Urothelium cell line (cell line): ENCODE measurements at places on chromosomes 1 and 21.
A peak's percentile ranks its signal among the peaks of the same experiment; 100 is the strongest.

- no peak for DNase-seq
Observed at GRCh38 chr1:102799496-102799895, 308.8 kb downstream of the COL11A1 start.

DNA sequence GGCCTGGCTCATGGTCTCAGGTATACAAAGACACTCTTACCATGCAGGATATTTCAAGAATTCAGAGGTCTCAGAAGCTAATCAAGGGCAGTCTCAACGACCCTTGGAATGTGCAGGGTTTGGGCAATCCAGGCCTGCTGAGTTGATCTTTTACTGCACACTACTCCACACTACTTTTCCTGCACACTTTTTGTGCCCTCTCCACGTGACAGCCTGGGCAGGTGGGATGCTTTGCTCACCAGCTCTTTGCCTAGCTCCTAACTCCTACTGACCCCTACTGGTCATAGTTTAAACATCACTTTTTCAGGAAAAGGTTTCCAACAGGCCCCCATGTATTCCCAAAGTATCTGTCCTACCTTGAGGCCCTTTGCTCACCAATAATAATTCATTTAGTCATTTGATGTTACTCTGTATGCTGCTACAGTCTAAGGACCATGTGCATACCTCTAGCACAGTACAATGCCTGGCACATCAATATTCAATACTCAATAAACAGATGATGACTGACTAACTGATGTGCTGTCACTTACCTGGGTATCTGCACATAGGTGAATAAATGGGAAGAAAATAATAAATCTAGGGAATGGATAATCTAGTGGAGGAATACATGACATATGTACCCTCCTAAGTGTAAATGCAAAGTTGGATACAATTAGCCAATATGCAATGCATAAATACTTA, 9.6 kb downstream of the DUSP23 start:
- peak; percentile 46 for DNase-seq

DNA sequence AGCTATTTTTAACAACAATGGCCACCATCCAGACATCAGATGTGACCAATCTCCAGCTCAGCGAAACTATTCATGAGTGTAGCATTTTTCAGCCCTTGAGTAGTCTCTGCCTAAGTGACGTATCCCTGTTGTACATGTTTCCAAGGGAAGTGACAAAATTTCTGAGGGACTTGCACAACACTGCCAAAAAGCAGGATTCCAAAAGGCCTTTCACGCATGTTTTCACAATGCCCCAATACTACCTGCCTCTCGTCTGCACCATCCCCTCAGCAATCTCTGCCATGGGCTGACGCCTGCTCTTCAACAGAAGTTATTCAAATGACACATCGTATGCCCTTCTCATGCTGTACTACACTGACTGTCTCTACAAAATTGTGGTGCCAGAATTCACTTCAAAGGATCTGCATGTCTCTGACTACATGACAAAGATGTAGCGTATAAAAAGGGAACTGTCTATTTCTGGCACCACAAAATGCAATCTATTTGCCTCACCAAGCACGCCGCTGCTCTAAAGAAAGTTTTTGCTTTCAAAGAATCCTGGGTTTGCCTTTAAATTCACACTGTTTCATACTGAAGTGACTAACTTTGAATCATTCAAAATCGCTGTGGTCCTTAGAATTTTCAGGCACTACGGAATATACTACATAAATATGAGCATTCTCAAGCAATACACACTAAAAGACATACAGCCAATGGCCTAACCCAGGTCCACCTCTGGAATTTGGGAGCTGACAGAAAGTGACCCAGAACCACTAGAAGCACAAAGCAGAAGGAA, 32.9 kb downstream of the JAK1 start:
- DNase-seq, result no peak

DNA sequence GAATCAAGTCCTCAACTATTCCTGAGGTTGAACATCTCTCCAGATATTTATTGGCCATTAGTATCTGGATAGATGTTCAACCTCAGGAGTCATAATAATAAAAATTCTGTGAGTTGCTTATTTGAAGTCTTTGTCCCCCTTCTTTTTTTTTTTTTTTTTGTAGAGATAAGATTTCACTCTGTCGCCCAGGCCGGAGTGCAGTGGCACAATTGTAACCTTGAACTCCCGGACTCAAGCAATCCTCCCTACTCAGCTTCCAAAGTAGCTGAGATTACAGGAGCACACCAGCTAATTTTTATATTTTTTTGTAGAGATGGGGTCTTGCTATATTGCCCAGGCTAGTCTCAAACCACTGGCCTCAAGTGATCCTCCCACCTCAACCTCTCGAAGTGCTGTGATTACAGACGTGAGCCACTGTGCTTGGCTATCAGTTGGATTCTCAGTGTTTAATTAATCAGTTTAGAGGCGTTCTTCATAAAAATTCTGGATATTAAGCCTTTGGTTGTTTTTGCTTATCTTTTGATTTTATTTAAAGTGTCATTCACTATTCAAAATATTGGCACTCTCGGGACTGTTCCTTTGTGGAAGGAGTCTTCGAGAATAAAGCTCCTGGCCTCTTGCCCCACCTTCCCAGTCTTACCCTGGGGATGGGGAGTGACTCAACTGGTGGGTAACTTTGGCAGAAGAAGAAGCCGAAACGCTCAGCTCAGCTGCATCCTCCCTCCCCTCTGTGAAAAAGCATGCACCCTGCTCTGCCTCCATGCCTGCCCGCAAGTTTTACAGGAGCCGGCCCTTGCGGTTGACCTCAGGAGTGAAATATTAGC, 11.2 kb upstream of the HYI start:
- DNase-seq, result peak; percentile 77

- no peak for DNase-seq
Observed at GRCh38 chr1:178324003-178324402, 172.8 kb downstream of the CLEC20A start.

GRCh38 chr1:169115891-169116585, 9.5 kb downstream of the ATP1B1 start:
- DNase-seq, result peak; percentile 23

GRCh38 chr1:27342778-27343638, 1.2 kb downstream of the SYTL1 start:
- peak; percentile 70 for DNase-seq

DNA sequence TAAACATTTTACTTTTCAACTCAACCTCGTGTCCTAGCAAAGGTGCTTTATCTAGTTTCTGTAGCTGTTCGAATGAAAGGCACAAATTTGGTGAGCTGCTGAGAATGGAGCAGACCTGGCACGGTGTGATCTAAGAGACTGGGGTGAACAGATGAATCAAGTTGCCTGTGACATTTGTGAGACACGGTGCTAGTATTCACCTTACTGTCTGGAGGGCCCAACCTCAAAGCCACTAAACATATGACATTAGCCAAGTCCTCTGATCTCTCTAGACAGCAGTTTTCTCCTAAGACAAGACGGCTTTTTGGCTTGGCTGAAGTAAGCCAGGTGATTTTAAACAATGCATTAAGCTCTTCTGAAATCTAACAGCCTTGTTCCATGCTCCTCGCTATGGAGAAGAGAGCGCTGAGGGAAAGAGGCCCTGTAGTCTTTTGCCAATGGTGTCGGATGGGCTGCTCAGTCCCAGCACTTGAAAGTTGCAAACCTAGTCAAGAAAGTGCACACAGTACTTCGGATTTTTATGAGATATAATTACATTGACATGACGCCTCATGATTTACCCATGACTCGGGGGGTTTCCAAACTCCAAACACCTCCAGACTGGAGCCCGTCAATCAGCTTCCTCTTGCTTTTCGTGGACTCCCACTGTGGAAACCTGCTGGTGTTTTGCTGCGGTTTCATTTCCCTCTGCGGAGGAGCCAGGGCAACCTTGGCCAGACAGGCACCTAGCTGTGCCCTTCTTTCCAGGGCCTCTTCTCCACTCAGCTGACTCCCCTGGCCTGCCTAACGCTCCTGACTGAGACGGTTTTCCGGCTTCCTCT, 794 bp upstream of the TOR3A start:
- DNase-seq, result no peak

DNA sequence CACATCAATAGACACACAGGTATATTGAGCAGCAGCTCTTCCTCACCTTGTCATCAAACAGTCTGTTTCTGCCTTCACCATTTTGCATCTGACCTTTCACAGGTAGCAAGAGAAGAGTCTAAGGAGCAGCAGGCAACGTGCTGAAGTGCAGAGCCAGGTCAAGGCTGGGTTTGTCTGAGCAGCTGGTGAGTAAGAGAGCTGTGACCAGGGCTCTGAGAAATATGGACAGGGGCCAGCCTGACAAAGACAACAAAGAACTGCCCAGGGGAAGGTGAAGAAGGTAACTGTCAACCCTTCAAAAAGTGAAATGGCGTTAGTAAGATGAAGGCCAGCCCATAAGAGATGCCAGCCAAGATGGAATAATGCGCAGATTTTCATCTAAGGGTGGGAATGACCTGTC, 58.9 kb upstream of the LRRC8D start:
- no peak for DNase-seq

DNA sequence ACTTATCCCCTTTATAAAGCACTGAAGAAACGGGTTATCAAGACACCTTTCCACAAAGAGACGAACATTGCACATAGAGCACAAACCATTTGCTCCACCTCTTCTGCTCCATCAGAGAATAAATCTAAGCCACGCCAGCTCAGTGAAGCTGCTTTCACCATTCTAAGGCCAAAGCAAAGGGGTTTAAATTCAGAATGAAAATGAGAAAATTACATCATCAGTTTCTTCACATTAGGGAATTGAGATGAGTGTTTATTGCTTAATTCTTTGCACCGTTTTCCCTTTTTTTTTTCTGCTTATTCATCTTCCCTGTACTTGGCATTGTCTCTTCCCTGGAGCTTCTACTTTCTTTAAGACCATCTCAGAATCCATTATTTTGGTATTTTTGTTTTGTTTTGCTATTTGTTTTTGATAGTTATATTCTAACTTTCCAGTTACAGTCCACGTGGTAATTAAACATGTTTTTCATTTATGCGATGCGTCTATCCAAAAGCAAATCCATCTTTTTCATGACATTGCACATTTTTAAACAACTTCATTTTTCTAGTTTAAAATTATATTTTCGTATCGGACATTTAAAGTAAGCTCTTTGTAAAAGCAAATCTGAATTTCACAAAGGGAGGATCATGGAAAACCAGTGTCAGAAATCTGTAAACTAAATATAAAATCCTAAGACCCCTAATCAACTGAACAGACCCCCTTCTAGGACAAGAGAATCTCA, 1.9 kb upstream of the OR2T34 start:
- DNase-seq, result no peak

DNA sequence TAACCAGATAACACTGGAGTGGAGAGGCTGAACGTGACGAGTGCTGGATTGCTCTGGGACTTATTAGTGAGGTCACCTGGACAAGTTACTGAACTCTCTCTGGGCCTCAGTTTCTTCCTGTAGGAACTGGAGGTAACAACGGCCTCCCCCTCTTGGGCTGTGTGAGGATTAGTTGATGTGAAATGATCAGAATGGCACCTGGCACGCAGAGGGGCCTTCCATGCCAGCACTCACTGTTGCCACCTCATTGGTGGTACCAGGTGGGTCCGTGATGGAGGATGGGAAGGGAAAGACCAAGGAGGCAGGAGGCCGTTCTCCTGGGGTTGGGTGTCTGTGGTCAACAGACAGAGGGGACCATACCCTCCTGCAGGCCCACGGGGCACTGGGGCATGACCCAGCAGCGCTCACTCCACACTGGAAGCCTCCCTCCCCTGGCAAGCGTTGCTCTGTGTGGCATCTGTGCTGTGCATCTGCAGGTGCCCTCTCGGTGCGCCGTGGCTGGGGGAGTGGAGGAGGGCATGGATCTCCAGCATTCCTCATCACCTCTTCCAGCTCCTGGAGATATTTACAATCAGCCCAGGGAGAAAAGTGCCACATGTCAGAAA, 349.5 kb upstream of the VAMP3 start:
- no peak for DNase-seq

DNA sequence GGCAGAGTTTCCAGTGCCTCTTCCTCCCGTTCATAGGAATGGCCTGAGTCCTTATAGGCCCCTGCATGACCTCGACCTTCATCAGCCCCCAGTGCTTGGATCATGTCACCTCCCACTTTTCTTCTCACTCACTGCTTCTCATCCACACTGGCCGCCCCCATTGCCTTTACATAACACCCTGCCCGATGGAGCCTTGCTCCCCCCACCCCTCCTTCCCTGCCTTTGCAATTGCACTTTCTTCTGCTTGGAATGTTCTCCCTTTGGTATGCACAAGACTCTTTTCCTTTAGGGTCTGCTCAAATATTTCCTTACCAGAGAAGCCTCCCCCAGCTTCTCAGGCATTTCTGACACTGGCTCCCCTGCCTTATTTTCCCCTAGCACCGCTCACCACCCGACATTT, 125.2 kb upstream of the KCNJ6 start:
- DNase-seq, result no peak

DNA sequence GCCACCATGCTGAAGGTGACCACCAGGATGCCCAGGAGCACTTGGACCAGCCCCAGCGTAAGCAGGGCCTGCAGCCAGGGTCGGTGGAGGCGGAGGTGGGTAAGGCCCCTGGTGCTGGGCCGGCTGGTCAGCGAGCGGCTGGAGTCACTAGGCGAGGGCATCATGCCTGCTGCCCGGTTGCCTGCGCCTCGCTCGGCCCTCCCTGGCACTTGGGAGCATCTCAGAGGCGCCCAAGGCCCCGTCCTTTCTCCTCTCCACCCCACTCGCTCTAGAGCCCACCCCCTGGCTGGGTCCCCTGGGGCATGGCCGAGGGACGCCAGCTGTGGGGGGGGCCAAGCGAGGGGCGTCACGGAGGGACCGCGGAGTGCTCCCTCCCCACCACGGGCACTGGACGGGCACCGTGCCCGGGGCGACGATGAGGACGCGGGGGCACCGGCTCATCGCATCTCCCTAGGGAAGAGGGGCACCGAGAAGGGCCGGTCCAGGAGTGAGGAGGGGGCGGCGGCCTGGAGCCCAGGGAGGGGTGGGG, 505 bp downstream of the ENTREP3 start:
- no peak for DNase-seq

GRCh38 chr1:73813236-73813635, 384.7 kb downstream of the LRRIQ3 start:
- DNase-seq, result no peak

GRCh38 chr1:183635099-183635605, 431 bp downstream of the ARPC5 start:
- DNase-seq, result peak; percentile 48

- no peak for DNase-seq
Observed at GRCh38 chr1:164689672-164690511, 130.9 kb downstream of the PBX1 start.

- DNase-seq, result no peak
Observed at GRCh38 chr1:200260597-200261335, 149.1 kb downstream of the ZNF281 start.

GRCh38 chr1:17733661-17734060, 21.5 kb upstream of the ACTL8 start:
- DNase-seq, result no peak

DNA sequence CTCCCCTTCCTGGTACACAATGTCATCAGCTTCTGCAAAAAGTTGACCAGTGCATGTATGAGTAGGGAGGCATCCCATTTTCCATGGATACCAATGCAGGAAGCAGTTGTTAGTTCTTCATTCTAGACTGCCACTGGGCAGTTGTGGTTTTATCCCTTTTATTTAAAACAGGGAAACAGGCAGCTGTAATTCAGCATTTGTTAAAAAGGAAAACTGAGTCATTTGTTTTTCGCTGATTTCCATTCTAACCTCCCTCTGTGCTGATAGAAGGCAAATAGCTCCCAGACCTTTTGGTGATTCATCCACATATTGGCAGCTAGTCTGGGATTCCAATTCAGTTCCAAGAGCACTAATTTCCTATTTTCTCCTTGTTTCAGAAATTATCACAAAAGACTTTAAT, 21.1 kb upstream of the ABCA4 start:
- DNase-seq, result no peak
